Panc1 (cell line): ENCODE measurements at places on chromosomes 5 and 9.

GRCh38 chr9:14924230-14925219 is 14.3 kb upstream of the FREM1 start:
- no peak for DNase-seq
- no peaks in the 10 kb centered on the region for H3K4me1 ChIP-seq
- H3K27ac ChIP-seq, result no peak overlapping the region
- no peaks in the 10 kb centered on the region for H3K27me3 ChIP-seq
- no peak overlapping the region for H3K4me3 ChIP-seq
- no peaks in the 10 kb centered on the region for H3K36me3 ChIP-seq

GRCh38 chr5:176687247-176687646 is 40.0 kb downstream of the TSPAN17 start:
- H3K4me1 ChIP-seq, result no peaks in the 10 kb centered on the region
- H3K27me3 ChIP-seq, result peaks cover 18% of the 10 kb centered on the region
- no peak overlapping the region for H3K27ac ChIP-seq
- no peak overlapping the region for H3K4me3 ChIP-seq

GRCh38 chr9:438066-438465 is 223.4 kb downstream of the DOCK8 start:
- H3K4me3 ChIP-seq, result no peak overlapping the region
- H3K27ac ChIP-seq, result no peak overlapping the region
- no peaks in the 10 kb centered on the region for H3K4me1 ChIP-seq
- H3K27me3 ChIP-seq, result no peaks in the 10 kb centered on the region

- no peaks in the 10 kb centered on the region for H3K36me3 ChIP-seq
- H3K4me3 ChIP-seq, result no peak overlapping the region
- H3K4me1 ChIP-seq, result peaks cover 14% of the 10 kb centered on the region
- no peaks in the 10 kb centered on the region for H3K27me3 ChIP-seq
Observed at GRCh38 chr5:168327451-168327850, 36.0 kb downstream of the WWC1 start.

- H3K4me1 ChIP-seq, result peaks cover 41% of the 10 kb centered on the region
- H3K4me3 ChIP-seq, result no peak overlapping the region
Observed at GRCh38 chr9:94865582-94866452, 139.3 kb downstream of the AOPEP start.

DNA sequence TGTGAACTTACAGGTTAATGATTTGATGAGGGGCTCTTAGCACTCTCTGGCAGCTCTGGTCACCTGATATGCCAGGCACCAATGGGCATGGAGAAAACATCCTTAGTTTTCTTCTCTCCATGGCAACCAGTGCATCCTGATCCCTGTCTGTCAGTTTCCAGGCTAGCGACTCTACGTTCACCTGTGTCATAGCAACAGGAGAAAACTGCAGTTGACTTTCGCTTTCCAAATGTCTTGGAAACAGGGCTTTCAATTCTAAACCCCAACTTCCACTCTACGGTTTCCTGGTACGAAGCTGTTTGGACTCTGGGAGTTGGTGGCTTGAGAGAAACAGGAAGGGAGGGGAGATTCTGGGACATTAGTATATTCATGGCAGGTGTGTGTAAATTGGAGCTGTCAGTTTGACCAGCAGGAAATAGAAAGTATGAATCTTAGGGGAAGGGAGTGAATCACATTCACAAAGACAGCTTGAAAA is 74.4 kb downstream of the SLC28A3 start:
- no peak for DNase-seq
- H3K36me3 ChIP-seq, result no peaks in the 10 kb centered on the region
- H3K4me3 ChIP-seq, result no peak overlapping the region
- H3K27me3 ChIP-seq, result peaks cover 5% of the 10 kb centered on the region

- H3K27me3 ChIP-seq, result no peaks in the 10 kb centered on the region
- H3K4me1 ChIP-seq, result no peaks in the 10 kb centered on the region
- no peak overlapping the region for H3K4me3 ChIP-seq
- H3K27ac ChIP-seq, result no peak overlapping the region
- no peaks in the 10 kb centered on the region for H3K36me3 ChIP-seq
- DNase-seq, result no peak
Observed at GRCh38 chr9:1414711-1415131, 364.6 kb downstream of the DMRT2 start.

DNA sequence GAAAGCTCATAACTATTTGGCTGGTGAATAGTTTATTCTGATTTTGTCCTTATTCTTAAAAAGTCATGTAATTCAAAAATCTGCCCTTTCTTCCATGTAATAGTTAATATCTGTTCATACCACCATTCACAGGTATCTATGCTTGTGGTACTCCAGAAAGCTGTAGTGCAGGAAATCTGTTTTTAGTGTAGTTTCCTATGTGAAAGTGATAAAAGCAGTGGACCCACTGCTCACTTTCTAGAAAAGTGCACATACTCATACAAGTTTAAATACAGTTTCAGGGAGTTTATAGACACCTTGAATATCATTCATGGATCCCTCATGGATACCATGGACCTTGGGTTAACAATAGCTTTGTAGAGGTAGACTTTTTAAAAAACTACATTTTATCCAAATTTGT is 20.2 kb downstream of the PBX3 start:
- H3K36me3 ChIP-seq, result no peaks in the 10 kb centered on the region; the same call in 1 of the 2 replicates
- H3K27ac ChIP-seq, result no peak overlapping the region
- no peak for DNase-seq
- no peaks in the 10 kb centered on the region for H3K27me3 ChIP-seq

DNA sequence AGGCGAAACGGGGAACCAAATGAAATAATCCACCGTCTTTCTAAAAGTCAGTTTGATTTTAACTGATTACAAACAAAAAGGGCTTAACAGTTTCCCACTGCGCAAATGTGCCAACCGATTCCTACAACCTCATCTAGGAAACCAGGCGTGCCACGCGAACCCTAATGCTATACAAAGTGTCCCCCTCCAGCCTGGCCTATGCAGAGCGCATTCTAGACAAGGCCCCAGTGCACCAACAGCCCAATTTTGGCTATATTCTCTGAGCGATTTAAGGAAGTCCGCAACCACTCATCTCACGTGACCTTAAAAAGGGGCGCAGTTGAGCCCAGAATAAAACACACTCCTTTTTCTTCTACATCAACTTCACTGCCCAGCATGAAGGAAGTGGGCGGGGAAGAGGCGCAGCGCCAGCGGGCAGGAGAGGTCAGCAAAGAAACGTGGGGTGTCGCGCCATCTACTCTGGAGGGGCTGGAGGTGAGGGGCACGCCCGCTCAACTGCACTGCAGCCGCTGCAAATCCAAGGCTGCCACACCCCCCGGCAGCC is 779 bp downstream of the FAM13B start:
- no peaks in the 10 kb centered on the region; the same call in 1 of the 2 replicates for H3K36me3 ChIP-seq
- H3K27ac ChIP-seq, result peak overlapping the region; percentile 86
- H3K4me3 ChIP-seq, result peak overlapping the region; percentile 90
- no peak for DNase-seq

- DNase-seq, result no peak
- no peak overlapping the region for H3K4me3 ChIP-seq
- H3K36me3 ChIP-seq, result no peaks in the 10 kb centered on the region
- H3K27me3 ChIP-seq, result no peaks in the 10 kb centered on the region
- no peaks in the 10 kb centered on the region for H3K4me1 ChIP-seq
- H3K27ac ChIP-seq, result no peak overlapping the region
Observed at GRCh38 chr9:96085491-96086143, 210.1 kb downstream of the ERCC6L2 start.
